ENCODE measurements at places on chromosomes 2 and 18.

GRCh38 chr2:160145471-160145870 lies 54.6 kb downstream of the ITGB6 start:
- no peak for DNase-seq

GRCh38 chr2:186690786-186691185 lies 3.1 kb upstream of the FAM171B start:
- DNase-seq = no peak

- no peak for DNase-seq
Observed at GRCh38 chr2:119293254-119293653, 69.6 kb downstream of the STEAP3 start.

DNA sequence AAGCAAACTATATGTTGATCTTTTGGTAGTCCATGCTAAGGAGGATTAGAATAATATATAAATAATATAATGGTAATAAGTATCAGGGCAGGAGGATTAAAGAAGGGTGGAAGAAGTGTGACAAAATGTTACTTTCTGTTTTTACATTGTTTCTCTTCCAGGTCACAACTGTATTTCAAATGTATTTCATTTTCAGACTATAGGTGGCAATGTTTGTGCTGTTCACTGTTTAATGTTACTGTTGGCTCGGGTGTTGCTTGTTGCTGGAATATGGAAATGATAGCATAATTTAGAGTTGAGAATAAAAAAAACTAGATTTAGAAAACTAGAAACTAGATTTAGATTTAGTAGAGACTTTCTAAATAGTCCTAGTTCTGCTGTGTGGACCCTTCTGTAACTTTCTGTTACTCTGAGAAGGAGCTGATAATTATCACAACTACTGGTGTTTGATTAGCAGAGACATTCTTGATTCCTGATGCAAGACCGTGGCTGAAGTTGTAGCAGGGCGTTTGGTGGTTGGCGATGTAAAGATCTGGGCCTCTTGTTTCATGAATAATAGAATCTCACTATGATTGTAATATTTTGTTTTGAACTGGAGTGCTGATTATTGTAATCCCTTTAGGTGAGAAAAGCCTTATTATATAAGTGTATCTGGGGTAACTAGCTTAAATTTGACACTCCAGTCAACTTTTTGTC lies 7.9 kb downstream of the NEDD4L start:
- DNase-seq = no peak

DNA sequence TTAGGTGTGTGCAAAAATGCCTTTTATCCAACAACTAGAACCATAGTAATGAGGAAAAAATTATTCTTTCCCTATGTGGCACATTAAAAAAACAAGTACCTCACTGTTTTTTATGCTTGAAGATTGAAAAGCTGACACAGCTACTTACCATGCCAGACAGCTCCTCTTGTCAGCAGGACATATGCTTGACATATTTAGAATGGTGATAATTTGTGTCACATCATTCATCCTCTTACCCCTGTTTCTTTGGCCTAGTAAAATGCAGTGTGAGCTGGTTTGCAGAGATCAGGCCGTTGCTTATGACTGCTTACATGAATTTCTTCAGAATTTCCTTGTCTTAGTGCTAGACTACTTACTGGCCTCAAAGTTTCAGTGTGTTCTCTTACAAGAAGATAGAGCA lies 869.9 kb downstream of the LRP1B start:
- DNase-seq = no peak

DNA sequence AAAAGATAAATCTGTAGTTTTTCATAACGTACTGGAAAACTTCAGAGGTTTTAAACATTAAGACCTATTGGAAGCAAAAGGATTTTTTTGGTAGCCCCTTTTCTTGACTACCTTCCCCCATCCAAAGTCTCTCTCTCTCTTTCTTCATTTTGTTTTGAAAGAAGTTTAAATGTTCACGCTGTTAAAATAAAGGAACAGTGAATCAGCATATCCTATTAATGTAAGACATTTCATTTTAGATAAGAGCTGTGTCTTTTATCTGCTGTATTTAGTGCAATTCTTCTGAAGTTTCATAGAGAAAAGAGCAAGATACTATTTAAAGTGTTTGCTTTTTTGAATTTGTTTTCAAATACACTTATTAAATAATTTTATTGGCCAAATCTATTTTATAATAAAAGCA lies 205.5 kb upstream of the POU3F3 start:
- no peak for DNase-seq

DNA sequence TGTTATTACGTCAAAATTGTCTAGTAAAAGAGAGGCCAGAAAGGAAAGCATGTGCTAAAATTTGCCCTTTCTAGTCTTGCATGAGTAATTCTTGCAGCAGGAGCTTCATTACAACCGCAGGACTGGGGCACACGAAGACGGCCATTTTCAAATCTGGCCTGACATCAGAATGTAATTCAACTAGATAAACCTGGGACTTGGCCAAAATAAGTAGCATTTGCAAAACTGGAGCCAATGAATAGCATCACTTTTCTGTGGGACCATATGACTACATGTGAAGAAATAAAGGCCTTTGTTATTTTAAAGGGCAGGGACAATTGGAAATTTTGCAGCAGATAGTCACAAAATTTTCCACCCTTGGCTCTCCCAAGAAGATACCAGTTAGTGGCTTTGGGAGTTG lies 3.0 kb upstream of the FZD7 start:
- DNase-seq = no peak

DNA sequence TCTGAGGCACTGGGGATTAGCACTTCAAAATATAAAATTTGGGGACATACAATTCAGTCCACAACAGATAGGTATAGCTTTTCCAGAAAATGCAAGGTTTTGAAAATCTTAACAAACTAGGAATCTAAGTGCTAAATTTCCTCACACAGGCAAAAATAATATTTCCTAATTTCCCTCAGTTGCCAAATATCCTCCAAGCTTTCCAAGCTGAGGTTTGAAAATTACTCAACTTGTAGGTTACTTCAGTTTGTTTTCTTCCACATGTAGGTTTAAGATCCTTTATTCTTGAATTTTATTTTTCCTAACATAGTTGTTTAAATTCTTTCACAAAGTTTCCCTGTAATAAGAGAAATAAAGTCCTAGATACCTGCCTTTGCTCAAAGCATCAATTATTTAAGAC lies 192.9 kb upstream of the NRXN1 start:
- no peak for DNase-seq

- no peak for DNase-seq
Observed at GRCh38 chr2:100820523-100821254, 750 bp downstream of the NPAS2 start.

- no peak for DNase-seq
Observed at GRCh38 chr18:10018289-10018688, 104.5 kb downstream of the VAPA start.

DNA sequence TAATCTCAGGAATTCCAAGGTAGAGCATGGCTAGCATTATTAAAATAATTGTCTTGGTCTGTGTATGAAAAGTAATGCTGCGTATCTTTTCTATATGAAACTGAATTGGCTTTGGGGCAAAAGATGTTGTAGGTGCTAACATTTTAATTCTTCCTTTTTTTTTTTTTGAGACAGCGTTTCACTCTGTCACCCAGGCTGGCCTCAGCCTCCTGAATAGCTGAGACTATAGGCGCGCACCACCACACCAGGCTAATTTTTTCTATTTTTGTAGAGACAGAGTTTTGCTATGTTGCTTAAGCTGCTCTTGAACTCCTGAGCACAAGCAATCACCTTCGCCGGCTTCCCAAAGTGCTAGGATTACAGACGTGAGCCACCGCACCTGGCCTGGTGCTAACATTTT lies 172.6 kb upstream of the STON1 start:
- DNase-seq = no peak

- no peak for DNase-seq
Observed at GRCh38 chr2:240569523-240569997, 1.3 kb downstream of the RNPEPL1 start.

DNA sequence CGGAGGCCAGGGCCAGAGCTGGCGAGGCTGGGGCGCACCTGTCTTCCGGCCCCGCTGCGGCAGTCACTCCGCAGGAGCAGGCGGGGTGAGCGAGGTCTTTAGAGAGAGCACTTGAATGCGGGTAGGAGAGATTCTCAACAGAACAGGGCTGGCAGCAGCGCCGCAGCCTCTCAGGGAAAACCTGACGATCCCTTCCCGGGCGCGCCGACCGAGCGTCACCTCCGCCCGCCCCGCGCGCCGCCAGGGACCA lies 526 bp downstream of the PRKRA start:
- no peak for DNase-seq

GRCh38 chr2:14720319-14720718 lies 87.8 kb downstream of the LRATD1 start:
- DNase-seq = no peak

GRCh38 chr2:5618271-5618670 lies 73.9 kb upstream of the SOX11 start:
- DNase-seq = no peak

DNA sequence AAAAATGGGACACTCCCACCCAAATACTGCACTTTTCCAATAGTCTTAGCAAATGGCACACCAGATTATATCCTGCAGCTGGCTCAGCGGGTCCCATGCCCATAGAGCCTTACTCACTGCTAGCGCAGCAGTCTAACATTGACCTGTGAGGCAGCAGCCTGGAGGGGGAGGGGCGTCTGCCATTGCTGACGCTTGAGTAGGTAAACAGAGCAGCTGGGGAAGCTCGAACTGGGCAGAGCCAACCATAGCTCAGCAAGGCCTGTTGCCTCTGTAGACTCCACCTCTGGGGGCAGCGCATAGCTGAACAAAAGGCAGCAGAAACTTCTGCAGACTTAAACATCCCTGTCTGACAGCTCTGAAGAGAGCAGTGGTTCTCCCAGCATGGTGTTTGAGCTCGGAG lies 110.4 kb downstream of the CTIF start:
- DNase-seq = peak; percentile 61

GRCh38 chr2:43109261-43109743 lies 117.1 kb downstream of the ZFP36L2 start:
- peak; percentile 52 for DNase-seq
